ENCODE measurements at places on chromosomes 16 and 17. TPM values are rescaled to one million over a fixed set of nuclear protein-coding genes. Genes with fewer than 3 reads are reported as not detected.

The BOLA2B gene
- total RNA-seq = 190 TPM

The NRN1L gene
- not detected for total RNA-seq

The LCMT1 gene
- total RNA-seq = 36.1 TPM

The AKTIP gene
- total RNA-seq = 24.5 TPM

The TNK1 gene
- total RNA-seq = 1.3 TPM

The TAC4 gene
- total RNA-seq = not detected

The MT3 gene
- 0.34 TPM for total RNA-seq

The CCL7 gene
- 0.27 TPM for total RNA-seq
